Activated CD4-positive, alpha-beta T cell treated with anti-CD3 and anti-CD28 coated beads for 1 hour (primary cell): ENCODE measurements at places on chromosomes 7 and 10.

DNA sequence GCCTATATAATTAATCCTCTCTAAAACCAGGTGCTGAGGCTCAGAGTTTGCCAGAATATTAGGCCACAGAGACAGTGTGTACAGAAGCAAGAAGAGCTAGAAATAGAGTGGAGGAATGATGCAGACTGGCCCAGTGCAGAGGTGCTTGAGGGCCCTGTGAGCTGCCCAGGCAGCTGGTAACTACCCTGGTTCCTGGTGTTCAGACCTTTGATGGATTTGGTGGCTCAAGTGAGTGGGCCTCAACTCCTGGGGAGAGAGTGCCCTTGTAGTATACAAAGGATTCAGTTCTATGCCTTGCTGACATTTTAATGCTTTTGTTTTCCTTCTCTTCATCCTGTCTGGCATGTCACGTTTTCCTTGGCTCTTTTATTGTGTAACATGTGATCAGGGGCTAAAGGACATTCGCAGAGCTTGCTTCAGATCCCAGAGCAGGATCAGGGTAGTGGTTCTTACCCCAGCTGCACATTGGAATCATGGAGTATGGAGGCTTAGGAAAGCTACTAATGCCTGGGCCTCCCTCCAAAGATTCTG, 20.0 kb downstream of the LRRC4 start:
- DNase-seq, result no peak

- no peak for DNase-seq
Measured at GRCh38 chr7:100413889-100414288, 14.6 kb downstream of the ZCWPW1 start.

DNA sequence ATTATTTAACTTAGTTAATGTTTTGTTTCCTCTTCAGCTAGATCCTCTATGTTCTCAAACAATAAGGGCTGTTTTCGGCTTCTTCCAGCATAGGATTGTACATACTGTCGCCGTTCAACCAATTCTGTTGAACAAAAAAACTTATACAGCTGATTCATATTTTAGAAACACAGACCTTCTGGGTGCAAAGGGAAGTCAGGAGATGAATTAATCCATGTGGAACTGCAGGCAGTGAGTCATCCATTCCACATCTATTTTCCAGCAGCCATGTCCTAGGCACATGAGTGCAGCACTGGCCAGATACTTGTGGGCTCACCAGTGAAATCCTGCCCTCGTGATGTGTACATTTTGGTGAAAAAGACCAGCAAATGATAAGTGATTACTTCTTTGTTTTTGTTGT, 163.2 kb downstream of the JAZF1 start:
- DNase-seq, result no peak

- no peak for DNase-seq
Measured at GRCh38 chr7:155282671-155283070, 15.0 kb upstream of the INSIG1 start.

DNA sequence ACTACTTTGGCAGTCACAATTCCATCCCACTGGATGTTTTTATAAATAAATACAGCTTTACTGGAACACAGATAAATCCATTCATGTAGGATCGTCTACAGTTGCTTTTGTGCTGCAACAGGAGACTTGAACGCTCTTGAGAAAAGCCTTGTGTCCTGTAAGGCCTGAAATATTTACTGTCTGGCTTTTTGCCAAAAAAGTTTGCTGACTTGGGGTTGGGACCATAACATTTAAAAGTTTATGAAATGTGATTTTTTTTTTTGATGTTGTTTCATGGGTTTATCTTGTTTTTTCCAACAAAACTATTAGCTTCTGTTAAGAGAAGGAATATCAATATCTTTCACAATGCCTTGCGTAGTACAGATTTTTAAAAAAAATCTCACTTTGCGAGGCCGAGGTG, 71.1 kb upstream of the MINDY3 start:
- DNase-seq, result no peak

- no peak for DNase-seq
Measured at GRCh38 chr7:140284062-140284461, 107.3 kb upstream of the KDM7A start.

DNA sequence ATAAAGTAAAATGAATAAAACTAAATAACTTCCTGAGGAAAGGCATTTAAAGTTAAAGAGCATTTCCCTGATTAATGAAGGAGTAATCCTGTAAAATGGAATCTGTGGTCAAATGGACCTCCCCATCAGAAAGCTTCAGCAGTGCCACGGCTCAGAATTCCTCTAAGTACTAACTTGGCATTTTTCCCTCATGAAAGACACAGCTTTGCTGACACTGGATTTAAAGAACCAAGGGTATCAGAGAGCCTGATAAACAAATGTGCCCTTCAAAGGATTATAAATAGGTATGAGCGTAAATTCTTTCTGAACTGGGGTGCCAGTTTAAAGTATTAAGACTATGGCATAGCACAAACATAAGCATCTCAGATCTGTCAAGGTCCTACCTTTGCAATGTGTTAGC, 24.2 kb upstream of the RNF148 start:
- no peak for DNase-seq

- DNase-seq, result no peak
Measured at GRCh38 chr10:47048526-47048905, 137.3 kb downstream of the PTPN20 start.

- DNase-seq, result no peak
Measured at GRCh38 chr7:1311406-1312135, 78.9 kb downstream of the UNCX start.

DNA sequence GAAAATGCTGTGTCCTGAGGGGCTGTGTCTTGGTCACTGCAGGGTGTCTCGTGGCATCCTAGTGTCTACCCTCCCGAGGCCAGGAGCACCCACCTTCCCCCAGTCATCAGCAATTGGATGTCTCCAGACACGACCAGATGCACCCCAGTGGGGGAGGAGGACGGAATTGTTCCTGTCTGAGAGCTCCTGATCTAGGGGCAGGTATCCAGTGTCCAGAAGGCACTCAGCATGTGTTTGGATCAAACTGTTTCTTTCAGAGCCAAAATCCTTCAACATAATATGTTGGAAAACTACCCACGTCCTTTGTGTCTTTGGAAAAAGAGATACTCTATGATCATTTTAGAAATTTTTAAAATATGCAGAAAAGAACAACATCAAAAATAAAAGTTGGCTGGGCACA, 16.9 kb downstream of the PRKRIP1 start:
- no peak for DNase-seq

- no peak for DNase-seq
Measured at GRCh38 chr10:61188691-61189090, 244.7 kb upstream of the RHOBTB1 start.

GRCh38 chr10:100216006-100216405, 13.4 kb downstream of the CHUK start:
- no peak for DNase-seq

DNA sequence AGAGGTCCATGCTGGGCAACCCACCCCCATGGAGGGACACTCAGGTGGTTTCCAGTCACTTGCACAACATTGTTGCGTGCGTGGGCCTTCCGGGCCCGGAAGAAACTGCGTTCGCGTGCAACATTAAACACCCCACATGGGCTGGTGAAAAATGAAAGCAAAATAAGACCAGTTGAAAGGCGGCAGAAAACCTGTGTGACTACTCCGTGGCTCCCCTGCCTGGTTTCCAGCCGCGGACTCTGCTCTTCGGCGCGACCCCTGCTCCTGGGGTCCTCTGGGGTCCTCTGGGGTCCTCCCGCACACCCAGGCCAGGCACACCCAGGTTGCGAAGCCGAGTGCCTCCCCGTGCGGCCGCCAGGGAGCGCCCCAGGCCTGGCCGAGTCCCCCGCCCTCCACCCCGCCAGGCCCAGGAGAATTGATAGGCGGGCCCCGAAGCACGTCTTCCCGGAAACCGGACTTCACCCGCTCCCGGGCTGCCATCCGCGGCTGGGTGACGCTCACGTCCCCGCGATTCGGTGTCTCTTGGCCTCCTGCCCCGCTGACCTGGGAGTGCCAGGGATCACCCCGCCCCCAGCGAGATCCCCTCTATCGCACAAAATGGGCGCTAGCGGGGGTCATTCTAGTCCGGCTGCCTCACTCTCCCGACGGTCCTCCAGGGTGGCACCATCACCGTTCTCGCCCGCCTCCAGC, 1.9 kb upstream of the SH2D4B start:
- peak; percentile 63 for DNase-seq

DNA sequence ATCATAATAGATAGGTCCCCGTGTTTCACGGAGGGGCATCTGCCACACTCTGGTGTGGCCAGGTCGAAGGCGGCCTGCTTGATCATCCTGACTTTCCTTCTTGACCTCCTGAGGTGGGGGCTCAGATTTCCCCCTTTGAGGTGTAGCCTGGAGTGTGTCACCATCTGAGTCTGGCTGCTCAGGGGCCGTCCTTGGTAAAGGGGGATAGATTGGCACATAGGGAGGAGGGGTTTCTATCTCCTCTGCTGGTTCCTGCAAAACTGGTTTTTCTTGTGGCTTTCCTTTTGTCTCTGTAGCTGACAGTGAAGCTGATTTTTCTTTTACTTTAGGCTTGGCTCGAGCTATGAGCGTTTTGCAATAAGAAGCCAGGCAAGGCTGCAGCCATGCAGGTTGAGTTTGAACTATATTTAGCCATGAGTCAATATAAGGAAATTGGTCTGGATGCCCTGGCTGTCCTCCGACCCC, 7.1 kb upstream of the ZNF117 start:
- no peak for DNase-seq

DNA sequence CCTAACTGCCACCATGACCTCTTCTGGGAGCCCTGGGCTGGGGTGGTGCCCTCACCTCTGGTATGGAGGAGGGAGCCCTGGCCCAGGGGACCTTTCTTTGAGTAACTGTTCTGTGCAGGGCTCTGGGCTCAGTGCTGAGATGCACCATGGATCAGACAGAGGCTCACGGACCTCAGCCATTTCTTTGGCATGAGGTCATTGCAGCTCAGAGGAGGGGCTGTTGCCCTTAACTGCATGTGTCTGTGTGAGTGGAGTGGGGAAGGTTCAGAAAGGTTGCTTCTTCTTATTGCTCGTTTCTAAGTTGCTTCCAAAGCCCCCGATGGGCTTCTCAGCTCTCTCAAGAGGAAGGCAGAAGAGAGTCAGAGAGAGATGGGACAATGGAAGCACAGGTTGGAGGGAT, 233.9 kb downstream of the RPS24 start:
- DNase-seq, result no peak

GRCh38 chr7:143387156-143387975, 6.2 kb downstream of the ZYX start:
- DNase-seq, result no peak

DNA sequence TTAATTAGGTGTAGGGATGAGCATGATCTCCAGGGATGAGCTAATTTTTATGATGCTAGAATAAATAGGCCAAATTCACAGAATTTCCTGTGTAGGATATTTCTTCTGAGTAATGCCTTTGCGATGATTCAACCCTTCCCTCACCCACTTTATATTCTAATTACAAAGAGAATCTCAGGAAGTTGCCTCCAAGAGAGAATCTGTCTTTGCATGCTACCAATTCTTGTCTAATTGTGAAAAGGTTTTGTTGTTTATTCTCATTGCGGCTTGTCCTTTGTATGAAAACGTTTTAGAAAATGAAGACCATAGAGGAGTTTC, 6.3 kb downstream of the C7orf57 start:
- DNase-seq, result no peak

GRCh38 chr10:26367771-26368170, 70.4 kb upstream of the APBB1IP start:
- DNase-seq, result no peak

DNA sequence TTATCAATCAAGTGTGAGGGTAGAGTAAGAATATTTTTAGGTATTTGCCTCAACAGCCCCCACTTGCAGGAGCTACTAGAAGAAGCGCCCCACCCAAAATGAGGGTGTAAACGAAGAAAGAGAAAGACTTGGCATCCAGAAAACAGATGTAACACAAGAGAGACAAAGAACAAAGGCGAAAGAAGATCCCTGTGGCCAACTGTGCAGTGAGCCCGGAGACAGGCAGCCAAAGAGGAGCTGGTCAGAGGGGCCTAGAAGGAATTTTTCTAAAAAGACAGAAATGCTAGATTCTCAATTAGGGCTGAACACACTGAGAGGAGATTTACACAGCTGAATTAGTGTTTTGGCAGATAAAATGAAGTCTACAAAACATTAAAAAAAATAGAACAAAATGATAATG, 29.6 kb upstream of the EIF5AL1 start:
- no peak for DNase-seq

DNA sequence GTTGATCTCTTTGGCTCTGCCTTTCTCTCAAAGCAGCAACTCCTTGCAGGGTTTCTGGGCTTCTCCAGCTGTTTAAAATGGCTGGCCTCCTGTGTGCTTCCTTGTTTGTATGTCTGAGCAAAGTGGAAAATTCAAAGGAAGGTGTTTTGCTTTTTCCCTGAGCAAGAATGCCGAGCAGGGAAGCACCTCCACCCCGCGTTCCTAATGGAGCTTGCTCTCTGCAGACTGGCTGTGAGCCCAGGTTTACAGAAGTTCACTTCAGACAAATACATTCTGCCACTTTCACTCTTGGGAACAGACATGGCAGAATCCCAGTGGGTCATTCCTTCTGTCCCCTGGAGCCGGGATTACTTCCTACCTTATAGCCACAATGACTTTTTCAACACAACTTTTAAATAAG, 181.8 kb upstream of the AGK start:
- DNase-seq, result no peak

GRCh38 chr7:92520024-92520423, 8.3 kb downstream of the PEX1 start:
- DNase-seq, result no peak

DNA sequence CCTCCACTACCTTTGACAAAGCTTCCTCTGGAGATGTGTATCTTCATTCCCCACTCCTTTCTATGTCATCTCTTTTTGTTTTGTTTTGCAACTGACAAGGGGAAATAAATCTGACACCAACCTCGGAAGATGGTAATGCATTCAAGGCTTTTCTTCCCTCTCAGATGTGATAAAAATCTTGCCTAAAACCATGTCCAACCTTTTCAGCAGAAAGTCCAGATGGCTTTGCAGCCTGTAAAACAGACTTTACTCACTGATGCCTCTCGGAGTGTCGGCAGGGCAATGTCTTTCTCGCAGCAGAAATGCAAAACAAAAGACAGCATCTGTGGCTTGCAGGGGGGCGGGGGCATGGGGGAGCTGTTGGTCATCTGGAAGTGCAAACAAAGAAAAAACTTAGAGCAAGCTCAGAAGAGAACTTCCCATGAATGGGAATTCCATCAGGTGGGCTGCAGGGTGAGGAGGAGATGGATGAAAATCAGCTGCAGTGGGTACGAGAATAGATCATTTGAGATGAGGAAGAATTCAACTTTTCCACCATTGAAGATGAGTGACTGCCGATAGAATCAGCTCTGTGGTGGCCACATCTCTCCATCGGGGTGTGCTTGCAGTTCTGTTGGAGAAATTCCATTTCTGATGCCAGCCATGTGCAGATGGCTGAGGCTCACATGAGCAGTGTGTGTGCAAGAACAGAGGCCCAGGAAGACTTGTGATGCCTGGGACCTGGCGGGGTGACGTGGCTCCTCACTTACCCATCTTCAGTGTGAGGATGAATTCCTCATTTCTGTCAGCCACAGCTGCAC, 237.7 kb downstream of the WDR37 start:
- DNase-seq, result no peak
